ENCODE measurements at places on chromosomes 7 and 10.
A peak's percentile ranks its signal among the peaks of the same experiment; 100 is the strongest.

- peak; percentile 59 for DNase-seq
These were observed 138.2 kb downstream of the RPS24 start for GRCh38 chr10:78171633-78172400.

GRCh38 chr7:19920705-19921104 lies 147.3 kb upstream of the TMEM196 start:
- DNase-seq, result peak; percentile 31

GRCh38 chr7:8217200-8218068 lies 44.5 kb downstream of the ICA1 start:
- DNase-seq, result peak; percentile 42

DNA sequence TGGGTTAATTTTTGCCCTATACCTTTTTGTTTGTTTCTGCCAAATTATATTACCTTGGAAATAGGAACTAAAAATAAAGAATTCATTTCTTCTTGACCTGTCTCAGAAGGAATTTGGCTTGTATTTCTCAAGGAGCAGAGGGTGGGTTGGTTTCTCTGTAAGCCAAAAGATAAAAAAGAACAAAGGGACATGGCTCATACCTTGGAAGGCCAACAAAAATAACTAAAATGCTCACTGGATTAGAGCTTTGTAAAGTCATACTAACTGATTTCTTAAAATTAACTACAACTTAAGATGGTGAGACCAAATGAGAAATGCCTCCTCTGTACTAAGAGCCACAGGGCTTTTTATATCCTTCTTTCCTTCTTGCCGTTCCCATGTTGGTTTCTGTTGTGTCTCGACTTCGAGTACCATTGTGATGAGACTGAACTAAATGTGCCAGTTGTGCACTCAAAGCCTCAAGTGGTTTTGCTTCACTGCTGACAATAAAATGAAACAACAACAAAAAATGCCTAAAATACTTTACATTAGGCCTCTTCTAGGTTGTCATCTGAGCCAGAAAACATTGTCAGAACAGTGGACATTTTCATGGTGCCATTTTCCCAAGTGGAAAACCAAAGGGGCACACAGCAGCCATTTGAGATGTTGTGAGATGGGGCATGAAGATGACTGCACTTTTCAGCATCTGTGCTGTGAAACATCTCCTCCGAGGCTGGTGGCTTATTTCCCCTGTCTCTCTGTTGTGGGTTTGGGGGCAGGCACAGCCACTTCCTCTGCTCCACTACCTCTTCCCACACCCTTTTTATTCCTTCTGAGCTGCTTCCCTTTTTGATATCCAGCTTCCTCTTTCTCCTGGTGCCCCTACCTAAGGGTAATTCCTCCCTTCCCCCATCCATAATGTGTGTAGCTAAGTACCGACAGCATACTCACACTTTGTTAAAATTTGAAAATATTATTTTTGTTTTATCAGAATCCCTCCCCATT lies 51.8 kb upstream of the AGR3 start:
- DNase-seq, result no peak

DNA sequence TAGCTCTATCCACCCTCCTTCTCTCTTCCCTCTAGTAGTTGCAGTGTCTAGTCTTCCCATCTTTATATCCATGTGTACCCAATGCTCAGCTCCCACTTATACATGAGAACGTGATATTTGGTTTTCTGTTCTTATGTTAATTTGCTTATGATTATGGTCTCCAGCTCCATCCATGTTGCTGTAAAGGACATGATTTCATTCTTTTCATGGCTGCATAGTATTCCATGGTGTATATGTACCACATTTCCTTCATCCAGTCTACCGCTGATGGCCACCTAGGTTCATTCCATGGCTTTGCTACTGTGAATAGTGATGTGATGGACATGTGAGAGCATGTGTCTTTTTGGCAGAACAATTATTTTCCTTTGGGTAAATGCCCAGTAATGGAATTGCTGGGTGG lies 6.5 kb downstream of the PRSS2 start:
- no peak for DNase-seq

DNA sequence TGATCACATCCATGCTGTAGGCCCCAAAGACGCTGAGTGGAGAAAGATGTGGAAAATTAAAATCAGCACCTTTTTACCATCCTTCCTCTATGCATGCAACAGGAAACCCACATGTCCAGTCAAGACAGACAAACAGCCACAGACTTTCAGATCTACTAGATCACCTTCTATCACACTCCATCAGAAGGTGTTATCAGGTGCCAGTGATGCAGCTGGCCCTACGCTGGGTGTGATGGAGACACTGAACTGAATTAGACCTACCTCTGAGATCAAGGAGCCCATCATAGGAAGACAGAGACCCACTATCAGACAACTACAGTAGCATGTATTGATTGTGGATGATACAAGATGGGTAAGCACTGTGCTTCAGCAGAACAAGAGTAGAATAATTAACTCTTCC lies 15.5 kb downstream of the CYP3A4 start:
- no peak for DNase-seq

- no peak for DNase-seq
These were observed 2.1 kb downstream of the TRDMT1 start for GRCh38 chr10:17199351-17199804.

DNA sequence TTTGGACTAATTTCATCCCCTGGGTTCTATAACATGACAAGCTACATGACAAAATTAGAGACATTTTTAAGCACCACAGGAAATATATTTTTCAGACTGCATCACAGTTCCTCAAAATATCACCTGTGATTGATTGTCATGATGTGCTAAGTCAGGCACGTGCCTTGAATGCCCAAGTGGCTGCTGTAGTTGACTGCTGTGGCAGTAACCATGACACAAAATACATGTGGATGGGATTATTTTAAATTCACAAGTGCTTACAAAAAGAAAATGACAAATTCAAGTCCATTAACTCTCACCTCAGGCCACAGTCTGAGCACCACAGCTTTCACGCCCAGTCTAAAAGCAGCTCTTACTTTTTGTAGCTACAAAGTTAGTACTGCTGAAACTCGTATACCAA lies 45.5 kb downstream of the TNPO3 start:
- DNase-seq, result no peak

GRCh38 chr10:118818621-118819221 lies 64.0 kb upstream of the CACUL1 start:
- DNase-seq, result peak; percentile 42

DNA sequence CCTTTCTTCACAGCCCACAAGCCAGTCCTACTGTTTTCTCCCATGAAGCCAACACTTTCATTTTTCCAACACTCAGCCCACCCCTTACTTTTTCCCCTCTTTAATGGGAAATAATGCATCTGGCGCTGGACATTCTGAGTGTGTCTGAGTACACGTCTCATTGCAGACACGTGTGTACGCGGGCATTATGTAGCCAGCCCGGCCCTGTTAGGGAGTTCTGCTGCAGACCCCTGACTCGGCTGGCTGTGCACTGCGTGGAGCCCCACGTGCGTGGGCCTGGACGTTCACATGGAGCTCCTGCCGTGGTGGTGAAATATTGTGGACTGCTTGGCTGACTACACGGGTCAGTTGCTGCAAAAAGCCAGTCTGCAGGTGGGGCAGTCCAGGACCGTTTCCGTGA lies 233.0 kb downstream of the ADARB2 start:
- DNase-seq, result no peak

GRCh38 chr7:157088136-157088535 lies 50.6 kb upstream of the UBE3C start:
- peak; percentile 6 for DNase-seq

DNA sequence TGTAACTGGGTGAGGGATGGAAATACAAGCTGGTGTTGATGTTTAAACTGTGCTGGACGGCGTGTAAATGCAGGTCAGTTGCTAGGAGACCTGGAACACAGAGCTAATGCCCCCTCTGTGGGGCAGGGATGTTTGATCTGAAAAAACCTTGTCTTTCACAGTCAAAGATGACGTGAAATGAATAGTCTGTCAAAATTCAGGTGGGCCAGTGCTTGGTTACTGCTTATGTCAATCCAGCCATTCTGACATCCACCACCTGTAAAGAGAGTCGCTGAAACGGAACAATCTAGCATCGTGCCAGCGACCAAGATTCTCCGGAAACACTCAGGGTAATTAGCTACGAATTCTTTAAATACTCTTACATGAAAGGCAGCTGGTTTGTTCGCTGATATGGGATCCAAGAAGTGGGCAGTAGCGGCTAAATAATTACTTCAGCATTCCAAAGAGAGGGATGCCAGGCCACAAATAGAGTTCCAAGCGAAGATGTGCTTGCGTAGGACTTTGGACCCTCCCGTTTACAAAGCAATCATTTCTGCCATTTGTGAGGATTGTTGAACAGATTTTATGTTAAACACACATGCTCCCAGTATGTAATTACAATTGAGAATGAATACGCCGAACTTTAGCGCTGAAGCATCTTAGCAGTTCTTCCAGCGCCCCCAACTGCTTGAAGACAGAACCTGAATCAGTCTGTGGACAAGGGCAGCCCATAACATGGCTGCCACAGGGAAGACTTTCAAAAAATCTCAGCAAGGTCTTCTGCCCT lies 7.3 kb upstream of the ASB4 start:
- DNase-seq, result no peak

- peak; percentile 99 for DNase-seq
These were observed at the start of gene NOM1 for GRCh38 chr7:156949541-156950380. Gene NOM1, plus strand, starts transcription at chr7:156949712. Its CDS starts 26 bp downstream, at chr7:156949738.

DNA sequence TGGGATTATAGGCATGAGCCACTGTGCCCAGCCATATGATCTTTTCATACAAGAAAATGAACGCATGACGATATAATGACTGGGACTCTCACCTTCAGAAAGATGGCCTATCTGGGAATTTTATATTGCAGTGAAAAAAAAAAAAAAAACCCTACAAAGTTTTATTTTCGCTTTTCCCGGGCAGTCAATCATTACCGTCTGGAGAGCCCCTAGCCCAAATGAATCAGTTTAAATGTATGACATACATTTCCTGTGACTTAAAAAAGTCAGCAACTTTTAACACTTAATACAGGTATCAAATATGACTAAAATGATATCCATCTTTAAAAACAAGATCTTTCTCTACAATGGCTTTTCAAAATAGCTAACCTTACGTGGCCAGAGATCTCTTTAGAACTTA lies 48.2 kb upstream of the NMT2 start:
- DNase-seq, result no peak

- DNase-seq, result no peak
These were observed 42.4 kb downstream of the PDK4 start for GRCh38 chr7:95553939-95554338.

DNA sequence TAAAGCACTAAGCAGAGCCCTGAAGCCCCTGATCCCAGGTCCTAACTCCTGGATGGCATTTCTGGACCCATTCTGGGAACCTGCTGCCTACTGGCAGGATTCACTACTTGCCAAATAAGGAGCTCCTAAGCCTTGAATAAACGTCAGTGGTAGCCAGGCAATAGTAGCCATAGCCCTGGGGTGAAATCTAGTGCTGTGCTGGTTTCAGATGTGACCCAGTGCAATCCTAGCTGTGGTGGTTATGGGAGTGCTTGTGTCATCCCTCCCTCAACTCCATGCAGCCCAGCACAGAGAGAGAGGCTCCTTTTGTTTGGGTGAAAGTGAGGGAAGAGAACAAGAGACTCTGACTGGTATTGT lies 43.7 kb downstream of the PCLO start:
- no peak for DNase-seq

GRCh38 chr10:71742301-71743088 lies 22.9 kb upstream of the C10orf105 start:
- DNase-seq, result no peak

DNA sequence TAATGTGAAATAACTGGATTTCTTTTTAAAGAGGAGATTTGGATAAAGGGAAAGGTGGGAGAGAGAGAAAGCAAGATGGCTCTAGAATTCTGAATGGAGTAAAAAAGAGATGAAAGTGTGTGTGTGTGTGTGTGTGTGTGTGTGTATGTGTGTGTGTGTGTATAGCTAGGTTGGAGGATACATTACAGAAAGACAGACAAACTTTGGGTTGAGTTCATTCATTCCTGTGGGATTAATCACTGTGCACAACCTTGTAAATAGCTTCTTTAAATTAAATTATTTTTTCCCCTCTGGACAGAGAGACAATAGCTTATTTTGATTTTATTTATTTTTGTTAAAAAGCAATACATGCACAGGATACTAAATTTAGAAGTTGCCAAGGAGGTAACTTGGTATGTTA lies 7.5 kb downstream of the ASB4 start:
- no peak for DNase-seq

- DNase-seq, result peak; percentile 42
These were observed 47.7 kb downstream of the EGFR start for GRCh38 chr7:55066524-55066923.

DNA sequence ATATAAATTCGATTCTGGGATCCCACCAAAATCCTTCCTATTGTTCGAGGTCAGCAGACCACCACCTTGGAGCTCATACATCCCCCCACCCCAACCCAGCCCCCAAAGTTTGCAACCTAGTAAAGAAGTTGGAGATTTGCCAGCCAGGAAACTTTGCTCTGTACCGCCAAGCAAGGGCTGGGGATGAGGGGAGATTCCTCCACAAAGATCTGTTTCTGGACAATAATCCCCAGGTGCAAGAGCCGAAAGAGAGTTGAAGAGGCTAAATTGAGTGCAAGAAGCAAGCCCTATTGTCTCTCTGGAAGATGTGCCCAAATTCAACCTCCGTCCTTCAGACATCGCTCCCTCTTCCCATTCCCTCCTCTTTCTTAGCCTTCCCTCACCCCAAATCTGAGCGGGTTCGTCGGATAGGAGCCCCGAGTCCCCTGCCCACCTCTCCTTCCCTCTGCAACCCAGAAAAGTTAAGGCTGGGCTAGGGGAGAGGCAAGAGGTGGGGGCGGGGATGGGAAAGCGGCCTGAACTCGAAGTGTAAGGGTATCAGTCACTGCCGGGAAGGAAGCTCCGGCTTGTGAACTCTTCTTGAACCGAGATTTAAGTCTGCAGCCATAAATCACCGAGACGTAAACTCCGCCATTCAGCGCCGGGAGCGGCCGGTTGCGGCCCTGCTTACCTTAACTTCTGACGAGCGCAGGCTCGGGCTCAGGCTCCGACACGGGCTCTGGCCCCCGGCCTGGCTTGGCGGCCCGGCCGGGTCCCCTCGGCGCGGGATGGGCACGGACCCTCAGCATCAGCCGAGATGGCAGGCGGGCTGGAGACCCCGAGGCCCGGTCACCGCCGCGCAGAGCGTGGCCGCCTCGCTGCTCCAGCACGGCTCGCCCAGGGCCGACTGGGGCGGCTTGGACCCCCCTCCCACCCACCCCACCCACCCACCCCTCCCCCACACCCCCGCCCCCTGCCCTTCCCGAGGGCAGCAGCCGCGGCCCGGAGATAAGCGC lies 10.8 kb upstream of the HOXA2 start:
- peak; percentile 60 for DNase-seq

GRCh38 chr10:8275911-8276310 lies 221.4 kb downstream of the GATA3 start:
- no peak for DNase-seq

- no peak for DNase-seq
These were observed 55.3 kb downstream of the NCAPG2 start for GRCh38 chr7:158649279-158649678.

DNA sequence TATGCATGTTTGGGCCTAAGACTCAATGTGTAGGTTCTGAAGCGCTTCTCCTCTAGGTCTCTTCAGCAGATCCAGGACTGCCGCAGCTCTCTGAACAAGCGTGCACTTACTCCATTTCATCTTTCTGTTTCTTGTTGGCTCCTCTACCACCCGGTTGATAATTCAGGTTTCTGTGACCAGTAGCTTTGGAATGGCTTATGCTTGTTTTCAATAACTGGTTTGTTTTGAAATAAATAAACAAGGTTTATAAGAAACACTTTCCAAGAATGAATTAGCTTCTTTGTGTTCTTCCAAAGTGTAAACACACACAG lies 1.5 kb downstream of the MDFIC start:
- DNase-seq, result no peak

GRCh38 chr10:12637649-12638048 lies 288.3 kb downstream of the CAMK1D start:
- DNase-seq, result no peak

- no peak for DNase-seq
These were observed 1029.5 kb upstream of the LRRN3 start for GRCh38 chr7:110061387-110061786.

- DNase-seq, result no peak
These were observed 5.3 kb downstream of the NCAPG2 start for GRCh38 chr7:158699341-158699740.
